ENCODE measurements at places on chromosomes 2 and 18.

- DNase-seq: no peak
Observed at GRCh38 chr2:54549917-54550518, 93.9 kb downstream of the SPTBN1 start.

DNA sequence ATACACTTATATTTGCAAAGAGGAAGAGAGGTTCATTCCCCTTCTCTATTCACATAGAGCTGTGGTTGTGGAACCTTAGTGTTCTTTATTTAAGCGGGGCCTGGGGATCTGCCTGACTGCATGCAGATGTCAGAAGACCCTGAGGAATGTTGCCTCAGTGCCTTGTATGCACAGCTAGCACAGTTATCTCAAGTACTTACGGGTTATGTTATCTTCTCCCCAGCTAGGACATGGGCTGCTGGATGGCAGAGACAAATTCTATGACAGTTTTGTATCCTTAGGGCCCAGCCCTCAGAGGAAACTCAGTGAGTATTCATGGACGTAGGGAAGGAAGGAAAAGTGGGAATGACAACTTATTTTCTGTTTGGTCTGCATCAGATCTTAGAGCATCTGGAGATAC lies 37.7 kb upstream of the RTN4 start:
- DNase-seq: no peak

GRCh38 chr2:69911985-69912563 lies 2.8 kb upstream of the MXD1 start:
- DNase-seq: no peak

DNA sequence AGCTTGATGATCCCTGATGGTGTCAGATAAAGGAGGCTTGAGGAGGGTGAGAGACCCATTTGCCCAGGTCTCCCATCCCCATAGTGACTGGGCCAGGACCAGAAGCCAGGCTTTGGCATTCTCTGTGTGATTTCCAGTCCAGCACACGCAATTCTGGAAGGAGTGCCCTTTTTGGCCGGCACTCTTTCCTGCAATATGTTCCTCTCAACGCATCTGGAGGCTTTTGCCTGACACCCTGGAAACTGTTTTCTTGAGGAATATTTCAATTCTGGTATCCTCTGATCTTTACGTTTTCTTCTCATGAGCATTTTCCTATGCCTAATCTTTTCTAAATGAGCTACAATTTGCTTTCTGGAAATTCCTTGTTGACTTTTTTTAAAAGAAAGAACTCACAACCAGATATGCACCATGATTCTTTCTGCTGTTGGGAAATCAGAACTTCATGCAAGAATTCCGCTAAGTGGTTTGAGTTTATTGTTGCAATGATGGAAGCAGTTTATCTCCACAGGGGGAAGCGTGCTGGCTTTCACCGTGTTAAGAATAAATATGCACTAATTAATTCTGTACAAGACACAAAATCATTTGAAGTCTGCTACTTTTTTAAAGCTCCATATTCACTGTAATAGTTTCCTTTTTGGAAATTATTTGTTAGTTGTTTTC lies 143.7 kb downstream of the NAPG start:
- DNase-seq: no peak

- no peak for DNase-seq
Observed at GRCh38 chr2:150686391-150686790, 198.9 kb upstream of the RND3 start.

DNA sequence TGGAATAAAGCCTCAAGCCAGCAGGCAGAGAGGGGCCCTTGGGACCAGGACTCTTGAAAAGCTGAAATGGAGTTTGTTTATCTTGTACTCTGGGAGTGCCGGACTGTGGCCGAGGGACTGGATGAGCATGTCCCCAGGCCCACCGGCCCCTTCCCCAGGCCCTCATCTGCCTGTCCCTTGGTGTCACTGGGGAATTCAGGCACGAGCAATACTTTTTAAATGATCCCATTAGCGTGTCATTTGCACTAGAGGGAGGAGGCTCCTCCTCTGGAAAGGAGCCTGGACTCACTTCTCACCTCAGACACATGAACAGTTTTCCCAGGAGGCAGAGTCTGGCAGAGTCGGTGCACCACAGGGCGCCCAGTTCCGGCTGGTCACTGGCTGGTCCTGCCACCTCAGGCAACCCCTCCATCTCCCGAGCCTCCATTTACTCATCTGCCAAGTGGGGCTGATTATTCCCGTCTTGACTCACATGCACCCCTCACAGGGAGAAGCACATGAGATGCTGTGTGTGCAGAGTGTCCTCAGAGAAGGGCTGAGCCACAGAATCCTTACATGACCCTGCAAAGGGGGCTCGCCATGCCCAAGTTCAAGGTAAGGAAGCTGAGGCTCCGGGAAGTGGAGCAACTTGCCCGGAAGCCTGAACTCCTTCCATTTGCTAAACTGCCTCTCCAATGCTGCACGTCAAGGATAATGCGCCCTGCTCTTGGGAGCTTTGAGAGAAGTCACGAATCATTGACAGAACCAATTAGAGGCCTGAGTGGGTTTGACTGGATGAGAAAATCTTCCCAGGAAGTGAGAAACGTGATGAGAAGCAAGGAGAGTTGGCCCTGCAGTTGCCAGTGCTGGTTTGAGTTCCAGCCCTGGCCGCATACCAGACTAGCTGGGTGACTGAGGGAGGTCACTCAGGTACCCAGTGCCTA lies 26.7 kb downstream of the CIB4 start:
- no peak for DNase-seq

- DNase-seq: no peak
Observed at GRCh38 chr2:187554011-187554703, at the start of gene TFPI. TFPI (minus strand) TSS chr2:187554435; CDS start chr2:187503768, 50,667 bp downstream.

DNA sequence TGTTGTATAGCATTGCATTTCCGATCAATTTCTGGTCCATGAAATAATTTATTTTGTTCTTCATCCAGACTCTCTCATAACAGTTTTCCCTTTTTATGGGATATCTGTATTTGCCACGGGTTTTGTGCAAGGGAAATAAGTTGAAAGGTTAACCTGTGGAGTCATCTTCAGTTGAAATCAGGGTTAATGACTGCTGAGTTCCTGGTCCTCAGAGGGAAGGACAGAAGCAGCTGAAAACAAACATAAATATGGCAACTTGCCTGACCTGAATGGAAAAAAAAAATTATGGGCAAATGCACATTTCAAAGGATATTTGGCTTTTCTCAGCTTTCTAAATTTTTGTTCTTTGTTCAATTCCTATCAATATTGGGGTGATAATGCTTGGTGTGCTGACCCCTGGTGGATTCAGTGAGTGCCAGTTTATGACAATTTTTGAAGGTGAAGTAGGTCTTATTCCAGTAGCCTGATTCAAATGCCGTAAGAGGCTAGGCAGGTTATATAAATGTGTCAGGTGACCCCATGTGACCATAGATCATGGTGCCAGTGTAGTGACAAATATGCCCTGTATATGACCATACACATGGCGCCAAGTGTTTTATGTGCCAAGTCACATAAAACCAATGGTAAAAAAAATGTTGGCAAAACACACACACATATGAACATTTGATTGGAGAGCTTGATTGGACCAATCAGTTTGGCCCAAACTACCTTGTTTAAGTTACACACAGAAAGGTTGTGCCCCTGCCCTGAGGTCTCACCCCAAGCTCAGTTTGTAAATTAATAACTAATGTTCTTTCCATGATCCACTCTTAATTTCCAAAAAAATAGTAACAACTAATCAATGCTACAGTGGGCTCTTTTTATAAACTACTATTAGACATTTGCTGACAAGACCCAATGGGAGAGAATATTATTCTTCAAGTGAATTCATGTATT lies 47.6 kb upstream of the FAM124B start:
- no peak for DNase-seq

DNA sequence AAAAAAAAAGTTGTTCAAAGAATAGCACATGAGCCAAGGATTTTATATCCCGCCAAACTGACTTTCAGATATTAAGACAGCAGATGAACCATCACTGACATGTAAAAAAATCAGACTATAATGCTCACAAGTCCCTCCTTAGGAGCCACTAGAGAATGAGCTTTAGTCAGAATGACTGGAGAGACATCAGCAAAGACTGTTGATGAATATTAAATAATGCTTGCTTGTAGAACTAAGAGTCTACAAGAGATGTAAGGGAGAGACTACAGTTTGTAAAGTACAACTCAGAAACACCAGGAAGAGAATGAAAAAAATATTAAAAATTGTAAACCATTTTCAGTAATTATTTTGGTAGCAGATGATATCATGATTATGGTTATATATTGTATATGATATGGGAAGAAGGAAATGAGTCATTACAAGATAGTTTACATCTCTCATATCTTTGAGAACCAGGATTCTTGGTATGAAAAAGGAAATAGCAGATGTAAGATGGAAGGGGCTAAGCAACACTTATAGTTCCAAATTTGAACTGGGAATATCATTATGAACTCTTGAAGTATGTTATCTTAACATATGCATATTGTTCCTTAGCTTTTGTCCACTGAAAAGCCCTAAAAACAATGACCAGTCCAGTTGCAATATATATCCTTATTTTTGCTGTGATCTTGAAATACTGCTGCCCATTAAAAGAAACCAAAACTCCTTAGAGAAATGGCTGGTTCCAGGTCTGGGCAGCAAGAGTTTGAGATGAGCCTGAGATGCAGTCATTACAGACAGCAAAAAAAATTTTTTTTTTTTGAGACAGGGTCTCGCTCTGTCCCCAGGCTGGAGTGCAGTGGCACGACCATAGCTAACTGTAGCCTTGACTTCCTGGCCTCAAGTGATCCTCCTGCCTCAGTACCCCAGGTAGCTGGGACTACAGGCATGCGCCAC lies 55.7 kb downstream of the PTPN2 start:
- no peak for DNase-seq

DNA sequence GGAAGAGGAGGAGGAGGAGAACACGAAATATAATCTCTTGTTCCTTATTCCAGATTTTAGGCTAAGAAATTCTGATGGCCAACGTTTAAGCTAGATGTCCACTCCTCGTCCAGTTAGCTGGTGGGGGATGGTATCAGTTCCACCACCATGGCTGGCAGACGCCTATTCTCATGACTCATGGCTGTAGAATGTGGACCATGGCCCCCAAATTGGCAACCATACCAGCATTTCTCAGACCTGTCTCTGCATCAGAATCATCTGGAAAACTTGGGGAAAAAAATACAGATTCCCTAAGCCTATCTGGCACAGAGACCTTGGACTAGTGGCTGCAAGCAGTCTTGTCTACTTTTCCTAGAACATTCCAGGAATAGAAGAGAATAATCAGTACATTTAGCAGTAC lies 267.7 kb upstream of the SIX2 start:
- DNase-seq: no peak

GRCh38 chr2:27822049-27822448 lies 50.5 kb downstream of the MRPL33 start:
- DNase-seq: no peak

DNA sequence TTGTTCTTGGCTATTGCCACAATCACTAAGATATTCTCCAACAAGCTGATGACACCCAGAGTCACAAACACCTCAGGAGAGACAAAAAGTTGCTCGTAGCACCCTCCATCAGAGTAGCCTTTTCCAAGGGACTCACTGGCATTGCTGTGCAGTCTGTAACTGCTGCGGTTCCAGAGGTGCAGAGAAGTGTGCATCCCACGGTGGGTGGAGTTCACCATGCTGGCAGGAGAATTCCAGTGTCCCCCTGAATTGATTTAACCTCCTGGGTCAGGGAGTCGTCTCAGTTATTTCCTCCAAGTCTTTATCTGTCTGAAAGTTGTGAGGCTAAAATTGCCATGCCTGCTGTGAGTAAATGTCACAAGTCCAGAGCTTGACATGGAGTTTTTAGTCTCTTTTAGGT lies 443 bp downstream of the MC4R start:
- no peak for DNase-seq

DNA sequence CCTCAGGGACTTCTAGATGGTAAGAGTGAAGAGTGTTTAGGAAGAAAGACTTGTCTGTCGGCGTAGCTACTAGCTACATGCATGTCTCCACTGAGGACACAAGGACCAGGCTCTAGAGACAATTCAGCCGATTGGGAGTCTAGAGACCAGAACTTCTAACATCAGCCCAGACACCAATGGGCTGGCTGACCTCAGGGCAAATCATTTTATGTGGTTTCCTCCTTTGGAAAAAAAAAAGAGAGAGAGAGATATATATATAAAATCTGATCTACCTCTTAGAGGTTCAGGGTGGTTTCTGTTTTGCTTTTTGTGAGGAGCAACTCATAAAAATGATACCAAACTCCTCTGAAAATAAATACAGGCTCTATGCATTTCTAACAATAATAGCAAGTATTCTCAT lies 212.8 kb downstream of the BCL2 start:
- DNase-seq: no peak

DNA sequence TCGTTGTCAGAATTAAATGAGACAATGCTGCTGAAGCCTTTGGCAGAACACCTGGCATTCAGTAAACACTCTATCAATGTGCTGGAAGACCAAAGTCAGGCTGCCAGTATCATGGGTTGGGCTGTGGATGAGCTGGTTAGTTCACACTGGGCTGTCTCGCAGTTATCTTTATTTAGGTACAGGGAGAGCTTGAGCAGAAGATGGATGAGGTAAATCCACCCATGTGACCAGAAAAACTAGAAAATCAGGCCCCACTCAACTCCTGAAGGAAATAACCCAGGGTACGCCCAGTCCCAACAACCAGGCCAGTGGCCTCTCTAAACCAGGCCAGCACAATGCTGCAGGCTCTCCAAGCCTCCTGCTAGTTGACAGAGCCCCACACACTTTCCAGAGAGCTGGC lies 330.3 kb downstream of the TNS1 start:
- no peak for DNase-seq

DNA sequence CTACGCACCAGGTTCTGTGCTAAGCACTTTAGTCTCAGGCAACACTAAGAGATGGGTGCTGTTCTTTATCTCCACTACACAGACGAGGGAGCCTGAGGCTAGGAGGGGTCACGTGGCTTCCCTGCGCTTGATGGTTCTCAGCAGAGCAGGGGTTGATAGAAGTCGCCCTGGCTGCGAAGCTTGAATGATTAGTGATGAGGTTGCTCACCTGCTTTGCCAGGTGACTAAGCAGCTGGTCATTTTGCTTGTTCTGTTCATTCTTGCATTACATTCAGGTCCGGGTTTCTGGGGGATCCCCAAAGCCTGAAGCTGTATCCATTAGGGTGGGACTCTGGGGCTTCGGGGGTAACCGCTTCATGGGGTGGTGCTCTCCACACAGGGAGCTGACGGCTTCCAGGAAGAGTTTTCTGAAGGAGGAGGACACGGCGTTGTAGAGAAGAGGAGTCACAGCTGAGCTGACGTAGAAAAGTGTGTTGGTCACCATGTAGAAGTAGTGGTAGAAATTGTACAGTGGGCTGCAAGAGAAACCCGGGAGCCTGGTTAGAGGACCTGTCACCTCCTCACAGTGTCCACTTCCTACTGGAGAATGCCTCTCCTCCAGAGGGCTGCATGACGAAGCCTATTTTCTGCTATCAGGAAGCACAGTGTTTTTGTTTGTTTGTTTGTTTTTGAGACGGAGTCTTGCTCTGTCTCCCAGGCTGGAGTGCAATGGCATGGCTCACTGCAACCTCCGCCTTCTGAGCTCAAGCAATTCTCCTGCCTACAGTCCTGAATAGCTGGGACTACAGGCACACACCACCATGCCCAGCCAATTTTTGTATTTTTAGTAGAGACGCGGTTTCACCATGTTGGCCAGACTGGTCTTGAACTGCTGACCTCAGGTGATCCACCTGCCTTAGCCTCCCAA lies 11.5 kb downstream of the NTSR2 start:
- no peak for DNase-seq

- DNase-seq: no peak
Observed at GRCh38 chr2:213766465-213766901, 482.2 kb downstream of the SPAG16 start.

Data from activated CD4-positive, alpha-beta T cell treated with anti-CD3 and anti-CD28 coated beads, Interleukin-2, amount 50 U/mL, for 1 hour (primary cell).